ENCODE measurements at places on chromosomes 2 and 18.
A peak's percentile ranks its signal among the peaks of the same experiment; 100 is the strongest.

DNA sequence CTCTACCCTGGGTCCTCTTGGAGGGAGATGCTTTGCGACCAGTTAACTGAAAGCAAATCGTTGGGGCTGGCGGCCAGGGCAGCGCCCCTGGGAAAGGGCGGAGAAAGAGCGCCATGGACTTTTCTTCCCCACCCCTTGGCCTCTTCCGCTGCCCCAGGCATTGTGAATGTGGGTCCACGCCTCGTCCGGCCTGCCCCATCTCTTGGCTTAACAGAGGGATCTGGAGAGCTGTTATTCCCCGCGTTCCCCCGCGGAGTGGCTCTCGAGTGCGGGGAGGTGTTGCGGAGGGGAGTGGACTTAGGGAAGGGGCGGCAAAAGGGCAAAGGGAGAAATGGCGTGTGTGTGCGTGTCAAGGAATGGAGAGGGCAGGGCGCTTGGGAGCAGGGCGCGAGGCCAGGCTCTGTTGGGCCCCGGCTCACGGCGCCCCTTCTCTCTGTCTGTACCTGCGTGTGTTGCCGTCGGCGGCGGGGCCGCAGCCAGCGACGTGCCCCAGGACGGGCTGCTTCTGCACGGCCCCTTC lies 6.6 kb downstream of the EMX1 start:
- DNase-seq: no peak

DNA sequence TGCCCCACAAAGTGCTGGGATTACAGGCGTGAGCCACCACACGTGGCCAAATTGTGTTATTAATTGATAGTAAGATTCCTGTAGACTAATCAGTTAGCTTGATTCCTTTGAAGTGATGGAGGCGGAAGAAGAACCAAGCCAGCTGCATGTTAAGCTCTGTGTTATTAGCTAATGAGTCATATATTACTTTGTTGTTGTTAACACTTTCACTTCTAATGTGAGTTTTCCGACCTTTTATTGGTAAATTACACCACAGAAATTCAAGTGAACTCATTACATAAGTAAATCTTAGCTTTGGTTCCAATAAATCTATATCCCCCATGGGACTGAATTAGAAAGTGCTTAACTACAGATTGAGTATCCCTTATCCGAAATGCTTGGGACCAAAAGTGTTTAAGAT lies 20.3 kb downstream of the CHMP1B start:
- no peak for DNase-seq

- no peak for DNase-seq
Observed at GRCh38 chr18:37445368-37445767, 120.2 kb downstream of the CELF4 start.

- DNase-seq: no peak
Observed at GRCh38 chr2:215726070-215726469, 287.3 kb downstream of the MREG start.

DNA sequence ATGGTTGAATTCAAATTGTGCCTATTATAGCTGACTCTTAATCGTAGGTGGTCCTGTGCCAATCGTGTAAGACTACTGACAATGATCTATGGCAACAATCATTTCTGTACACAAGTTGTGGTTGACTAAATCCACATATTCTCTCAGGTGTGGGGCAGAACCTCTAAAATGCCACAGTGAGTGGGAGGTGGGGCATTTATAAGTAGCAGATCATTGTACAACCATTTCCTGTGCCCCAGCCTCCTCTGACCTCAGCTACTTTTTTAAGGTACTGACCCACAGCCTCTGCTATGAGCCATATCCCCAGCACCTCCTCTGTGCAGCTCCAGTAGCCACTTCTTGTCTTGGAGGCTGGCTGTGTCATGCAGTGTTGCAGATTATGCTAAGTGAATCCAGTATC lies 48.6 kb upstream of the RAPH1 start:
- DNase-seq: no peak

DNA sequence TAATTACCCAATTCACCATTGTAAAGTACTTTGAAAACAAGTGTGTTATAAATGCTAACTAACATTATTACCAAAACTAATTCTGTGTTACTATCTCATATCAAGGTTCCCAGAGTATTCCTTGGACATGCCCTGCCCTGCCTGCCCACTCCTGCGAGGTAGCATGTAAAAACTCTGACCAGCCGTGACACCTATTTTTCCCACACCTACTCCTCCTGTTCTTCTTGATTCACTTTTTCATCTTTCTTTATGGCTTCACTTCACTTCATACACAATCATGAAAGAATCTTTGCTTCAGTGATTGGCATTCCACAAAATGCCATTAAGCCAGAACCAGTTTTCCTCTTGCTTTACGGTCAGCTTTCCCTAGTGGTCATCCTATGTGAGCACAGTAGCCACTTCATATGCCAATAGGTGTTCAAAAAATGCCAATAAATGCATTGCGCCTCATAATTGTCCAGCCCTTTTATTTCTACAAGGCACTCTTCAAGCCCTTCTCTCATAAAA lies 42.6 kb upstream of the SETBP1 start:
- DNase-seq: no peak

DNA sequence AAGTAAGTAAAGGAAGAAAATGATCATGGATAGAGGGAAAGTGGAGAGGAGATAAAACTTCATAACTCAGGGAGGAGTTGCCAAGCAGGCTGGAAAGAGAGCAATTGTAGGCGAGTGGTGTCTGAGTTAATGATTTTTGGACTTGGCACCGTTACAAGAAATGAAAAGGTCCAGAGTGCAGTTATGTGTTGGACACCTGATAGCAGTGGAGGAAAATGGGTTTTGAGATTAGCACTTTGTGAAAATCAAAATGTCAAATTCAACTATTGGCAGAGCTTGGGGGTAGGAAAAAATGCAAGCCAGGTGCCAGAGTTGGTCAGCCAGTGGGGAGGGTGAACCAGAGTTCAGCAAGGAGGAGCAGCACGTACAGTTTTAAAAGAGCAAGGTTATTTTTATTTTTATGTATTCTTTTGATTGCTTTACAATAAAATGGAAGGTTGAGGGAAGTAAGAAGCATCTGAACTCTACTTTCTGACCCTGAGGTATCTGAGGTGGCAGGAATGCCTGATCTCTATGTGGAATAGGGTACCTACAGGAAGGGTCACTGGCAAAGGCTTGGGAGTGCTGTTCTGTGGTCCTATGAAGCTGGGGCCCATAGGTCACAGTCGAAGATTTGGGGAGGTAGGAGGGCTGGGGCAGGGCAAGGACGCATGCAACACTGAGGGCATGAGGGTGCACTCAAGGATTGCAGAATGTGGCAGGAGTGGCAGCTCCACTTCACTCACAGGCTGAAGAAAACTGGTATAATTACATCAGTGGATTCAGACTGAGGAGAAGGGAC lies 127.5 kb downstream of the CD8B2 start:
- no peak for DNase-seq

- peak; percentile 51 for DNase-seq
Observed at GRCh38 chr2:11446733-11447248, 19.2 kb downstream of the E2F6 start.

DNA sequence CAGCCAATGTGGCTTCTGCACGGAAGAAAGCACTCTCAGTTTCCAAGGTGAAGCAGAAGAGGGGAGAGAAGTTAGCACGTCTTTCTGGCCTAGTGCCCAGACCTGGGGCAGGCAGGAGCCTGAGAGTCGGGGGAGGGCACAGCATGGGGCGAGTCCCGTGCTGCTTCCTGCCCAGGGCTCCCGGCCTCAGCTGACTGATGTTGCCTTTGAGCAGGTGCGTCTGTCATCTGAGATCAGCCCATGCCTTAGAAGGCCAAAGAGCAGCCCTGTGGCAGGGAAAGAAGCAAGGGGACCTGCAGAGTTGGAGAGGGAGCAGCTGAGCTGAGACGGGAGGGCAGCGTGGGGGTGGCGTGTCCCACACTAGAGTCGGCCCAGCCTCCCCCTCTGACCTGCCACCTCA lies 3.3 kb downstream of the KCNIP3 start:
- DNase-seq: no peak

GRCh38 chr2:98634406-98635092 lies 26.2 kb downstream of the UNC50 start:
- peak; percentile 32 for DNase-seq

GRCh38 chr2:166158546-166158945 lies 30.7 kb upstream of the SCN1A start:
- DNase-seq: no peak

DNA sequence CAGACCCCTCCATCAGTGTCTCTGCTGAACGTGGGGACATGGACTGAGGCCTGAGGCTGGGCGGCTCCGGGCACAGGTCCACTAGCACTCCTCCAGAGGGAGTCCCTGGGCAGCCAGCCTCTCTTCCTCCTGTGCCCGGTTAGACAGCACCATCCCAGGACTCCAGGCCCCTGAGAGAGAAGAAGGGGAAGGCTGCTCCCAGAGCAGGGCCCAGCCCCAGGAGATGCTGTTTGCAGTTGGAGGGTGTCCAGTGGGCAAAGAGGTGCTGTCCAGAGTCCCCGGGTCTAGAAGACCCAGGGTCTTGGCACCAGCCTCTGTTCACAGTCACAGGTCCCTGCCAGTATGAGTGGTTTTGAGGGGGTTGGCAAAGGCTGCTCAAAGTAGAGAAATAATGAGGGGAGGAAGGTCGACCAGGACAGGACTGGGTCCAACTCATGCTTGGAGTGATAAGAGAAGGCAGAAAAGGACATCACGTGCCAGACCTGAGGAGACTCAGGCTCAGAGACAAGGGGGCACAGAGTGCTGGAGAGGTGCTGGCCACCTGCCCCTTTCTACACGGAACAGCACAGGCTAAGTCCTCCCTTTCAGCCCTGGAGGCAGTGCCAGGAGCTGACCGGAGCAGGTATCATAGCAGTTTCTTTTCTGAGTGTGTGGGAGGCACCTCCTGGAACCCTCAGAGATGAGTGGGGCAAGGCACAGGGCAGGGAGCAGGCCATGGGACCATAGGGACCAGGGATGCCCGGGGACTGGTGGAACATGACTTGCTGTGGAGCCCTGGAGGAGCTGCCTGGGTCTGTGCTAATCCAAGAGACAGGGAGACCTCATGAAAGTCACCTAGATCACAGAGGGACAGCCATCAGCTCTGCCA lies 21.1 kb downstream of the CRACDL start:
- no peak for DNase-seq

DNA sequence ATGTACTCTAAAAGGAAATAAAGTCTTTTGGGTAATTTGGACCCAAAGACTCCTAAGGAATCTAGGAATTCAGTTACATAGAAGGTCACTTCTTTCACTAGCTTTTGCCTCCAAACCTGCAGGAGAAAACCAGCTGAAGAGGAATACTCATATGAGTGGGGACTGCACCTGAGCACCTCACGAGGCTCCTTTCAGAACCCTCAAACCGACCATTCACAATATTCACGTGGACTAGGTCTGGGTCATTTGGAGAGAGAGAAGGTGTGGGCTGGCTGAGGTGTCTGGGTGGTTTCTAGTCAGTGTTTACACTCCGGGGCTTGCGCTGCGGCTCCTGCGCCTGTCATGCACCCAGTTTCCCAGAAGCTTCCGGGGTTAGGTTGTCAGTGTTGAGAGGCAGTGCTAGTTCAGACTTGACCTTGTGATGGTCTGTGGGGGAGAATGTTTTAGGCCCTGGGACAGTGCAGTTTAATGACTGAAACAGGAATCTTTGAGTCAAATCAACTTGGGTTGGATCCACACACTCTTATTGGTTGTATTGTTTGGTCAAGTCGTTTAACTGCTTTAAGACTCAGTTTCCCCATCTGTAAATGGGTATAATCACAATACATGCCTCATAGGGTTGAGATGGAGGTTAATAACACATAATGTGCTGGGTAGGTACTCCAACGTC lies 78.4 kb downstream of the LIMS1 start:
- DNase-seq: peak; percentile 79

DNA sequence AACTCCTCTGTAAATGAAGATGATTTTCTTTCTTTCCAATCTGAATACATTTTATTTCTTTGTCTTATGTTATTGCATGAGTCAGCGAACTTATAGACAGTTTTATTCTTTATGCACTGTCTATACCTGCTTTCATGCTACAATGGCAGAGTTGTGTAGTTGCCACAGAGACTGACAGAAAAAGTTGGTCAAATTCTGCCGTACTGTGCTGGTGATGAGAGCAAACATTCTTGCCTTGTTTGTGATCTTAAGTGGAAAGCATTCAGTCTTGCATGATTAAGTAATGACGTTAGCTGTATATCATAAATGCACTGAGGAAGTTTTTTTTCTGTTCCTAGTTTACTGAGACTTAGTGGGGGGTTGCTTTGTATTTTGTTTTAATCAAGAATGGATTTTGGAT lies 32.9 kb downstream of the ZC3H15 start:
- DNase-seq: no peak

DNA sequence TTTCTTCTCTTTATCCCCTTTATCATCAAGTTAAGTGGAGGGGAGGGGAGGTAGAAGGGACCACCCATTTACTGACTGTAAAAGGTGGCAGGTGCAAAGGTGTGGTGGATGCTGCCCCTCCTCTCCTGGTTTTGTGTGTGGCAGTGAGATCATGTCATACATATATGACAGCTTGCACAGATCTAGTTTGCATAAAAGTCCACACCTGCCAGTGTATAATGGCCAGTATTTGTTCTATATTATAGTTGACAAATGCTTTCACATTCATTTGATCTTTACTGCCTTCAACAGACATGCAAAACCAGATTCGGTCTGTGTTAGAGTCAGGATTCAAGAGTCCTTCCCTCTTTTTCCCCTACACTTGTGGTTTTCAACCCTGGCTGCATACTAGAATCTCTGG lies 55.1 kb downstream of the TGFA start:
- no peak for DNase-seq

- DNase-seq: peak; percentile 82
Observed at GRCh38 chr2:28594332-28595108, 98.7 kb downstream of the PLB1 start.

GRCh38 chr18:28961669-28962228 lies 784.8 kb upstream of the CDH2 start:
- no peak for DNase-seq

DNA sequence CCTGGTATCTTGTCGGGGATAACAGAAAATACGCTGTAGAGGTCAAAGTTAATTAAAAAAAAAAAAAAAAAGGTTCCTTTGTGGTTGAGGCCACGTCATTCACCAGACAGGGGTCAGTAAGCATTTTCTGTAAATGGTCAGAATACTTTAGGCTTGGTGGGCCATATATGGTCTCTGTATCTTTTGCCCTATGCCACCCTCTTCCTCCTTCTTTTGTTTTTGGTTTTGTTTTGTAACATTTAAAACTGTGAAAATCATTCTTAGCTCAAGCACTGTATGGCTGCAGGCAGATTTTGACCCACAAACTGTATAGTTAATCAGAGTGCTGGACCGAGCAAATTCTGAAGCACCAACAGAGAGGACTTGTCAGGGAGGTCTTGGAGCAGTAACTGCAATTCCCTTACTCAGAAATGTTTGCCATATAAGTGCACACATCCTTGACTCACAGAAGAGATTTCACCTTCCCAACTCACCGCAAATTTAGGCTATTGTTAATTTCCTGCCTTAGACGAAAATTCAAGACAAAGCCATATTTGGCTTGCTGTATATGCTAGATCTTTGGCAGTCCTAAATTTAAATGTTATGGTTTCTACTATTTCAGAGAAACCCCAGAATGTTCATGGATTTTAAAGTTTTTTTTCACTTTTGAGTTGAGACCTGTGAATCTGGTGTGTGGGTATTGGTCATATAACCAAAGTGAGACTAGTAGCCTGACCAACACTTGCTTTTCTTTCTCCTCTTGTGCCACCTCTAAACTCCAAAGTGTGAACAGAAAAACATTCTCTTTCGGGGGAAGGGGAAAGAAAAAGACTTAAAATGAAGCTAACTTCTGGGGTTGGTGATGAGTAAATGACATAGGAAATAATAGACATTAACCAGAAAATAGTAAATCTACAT lies 65.4 kb downstream of the DOCK10 start:
- no peak for DNase-seq

GRCh38 chr2:1825046-1825445 lies 80.7 kb upstream of the PXDN start:
- no peak for DNase-seq

- DNase-seq: no peak
Observed at GRCh38 chr2:138323382-138324067, 178.0 kb upstream of the SPOPL start.
